Left lung (tissue), 14 donors: ENCODE measurements at places on chromosomes 13 and 19.
A peak's percentile ranks its signal among the peaks of the same experiment; 100 is the strongest.

- no peak for DNase-seq
- no peak overlapping the region for H3K4me3 ChIP-seq
- peaks cover 37% of the 10 kb centered on the region for H3K4me1 ChIP-seq
Measured at GRCh38 chr13:24215732-24216131, 55.2 kb downstream of the SPATA13 start.

- no peaks in the 10 kb centered on the region for H3K36me3 ChIP-seq
- H3K27ac ChIP-seq, result peak overlapping the region; percentile 74
- H3K4me3 ChIP-seq, result peak overlapping the region; percentile 64
- H3K27me3 ChIP-seq, result no peaks in the 10 kb centered on the region
- DNase-seq, result peak; percentile 88
Measured at GRCh38 chr19:1566392-1567115, 1.6 kb downstream of the MEX3D start.

DNA sequence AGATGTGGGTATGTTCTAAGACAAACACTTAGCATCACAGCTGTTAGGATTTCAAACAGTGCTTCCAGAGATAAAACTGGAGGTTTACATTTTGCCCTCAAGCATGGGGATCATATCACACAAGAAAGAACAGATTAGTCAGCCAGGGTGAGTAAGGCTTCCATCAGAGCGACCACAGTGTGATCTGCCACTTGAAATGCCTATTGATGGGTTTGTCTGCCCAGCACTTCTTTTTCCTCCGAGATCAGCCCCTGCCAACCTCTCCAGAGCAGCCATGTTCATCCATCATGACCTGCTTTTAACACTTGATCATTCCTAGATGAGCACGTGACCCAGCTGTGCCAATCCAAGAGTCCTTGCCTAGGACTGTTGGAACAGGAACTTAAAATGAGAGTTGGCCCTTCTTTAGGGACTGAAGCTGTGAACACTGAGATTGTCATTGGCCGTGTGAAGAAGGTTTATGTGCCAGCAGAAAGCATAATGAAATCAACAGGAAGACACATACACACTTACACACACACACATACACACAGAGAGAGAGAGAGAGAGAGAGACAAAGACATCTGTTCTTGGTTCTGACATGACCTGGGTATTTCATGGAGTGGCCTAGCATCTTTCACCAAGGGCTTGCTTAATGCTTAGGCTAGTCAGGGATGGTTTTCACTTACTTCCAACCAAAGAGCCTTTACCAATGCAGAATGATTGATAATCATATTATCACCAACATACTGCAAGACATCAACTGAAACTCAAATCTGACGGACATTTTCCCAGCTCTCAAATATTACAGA lies 5.2 kb upstream of the CEBPG start:
- no peak overlapping the region for H3K4me3 ChIP-seq
- DNase-seq, result no peak
- no peak overlapping the region for H3K27ac ChIP-seq
- no peaks in the 10 kb centered on the region for H3K36me3 ChIP-seq
- H3K27me3 ChIP-seq, result no peaks in the 10 kb centered on the region

DNA sequence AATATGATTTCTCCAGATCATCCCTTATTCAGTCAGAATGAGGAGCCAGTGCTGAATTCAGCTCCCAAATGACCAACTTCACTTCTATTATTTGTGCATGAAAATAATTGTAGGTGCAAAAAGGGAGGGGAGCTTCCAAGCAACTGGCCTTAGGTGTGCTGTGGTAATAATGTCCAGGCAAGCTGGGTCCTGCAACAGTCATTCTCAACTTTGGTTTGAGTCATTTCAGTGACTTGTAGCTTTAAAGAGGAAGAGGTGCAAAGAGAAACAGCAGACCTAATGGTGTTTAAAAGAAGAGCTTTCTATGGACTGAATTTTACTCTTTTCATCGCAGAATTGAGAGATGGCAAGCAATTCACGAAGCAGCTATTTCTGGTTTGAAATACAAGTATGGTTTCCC lies 29.2 kb upstream of the FGF9 start:
- no peaks in the 10 kb centered on the region for H3K27me3 ChIP-seq
- H3K4me3 ChIP-seq, result no peak overlapping the region

- H3K4me3 ChIP-seq, result no peak overlapping the region
- no peak overlapping the region for H3K27ac ChIP-seq
- no peaks in the 10 kb centered on the region for H3K4me1 ChIP-seq
- H3K36me3 ChIP-seq, result no peaks in the 10 kb centered on the region
- DNase-seq, result peak; percentile 28
- peaks cover 71% of the 10 kb centered on the region for H3K27me3 ChIP-seq
Measured at GRCh38 chr19:5436106-5436947, 18.9 kb upstream of the ZNRF4 start.

- no peak overlapping the region for H3K4me3 ChIP-seq
- no peaks in the 10 kb centered on the region for H3K27me3 ChIP-seq
- H3K36me3 ChIP-seq, result no peaks in the 10 kb centered on the region
- no peaks in the 10 kb centered on the region for H3K4me1 ChIP-seq
Measured at GRCh38 chr13:42127047-42127446, 78.6 kb downstream of the DGKH start.

GRCh38 chr19:32101206-32101605 lies 244.2 kb upstream of the ZNF507 start:
- no peak overlapping the region for H3K27ac ChIP-seq
- no peaks in the 10 kb centered on the region for H3K36me3 ChIP-seq
- peaks cover 27% of the 10 kb centered on the region for H3K27me3 ChIP-seq
- H3K4me1 ChIP-seq, result no peaks in the 10 kb centered on the region
